Esophagus squamous epithelium (tissue), 5 donors: ENCODE measurements at places on chromosomes 5 and 9.
A peak's percentile ranks its signal among the peaks of the same experiment; 100 is the strongest.

DNA sequence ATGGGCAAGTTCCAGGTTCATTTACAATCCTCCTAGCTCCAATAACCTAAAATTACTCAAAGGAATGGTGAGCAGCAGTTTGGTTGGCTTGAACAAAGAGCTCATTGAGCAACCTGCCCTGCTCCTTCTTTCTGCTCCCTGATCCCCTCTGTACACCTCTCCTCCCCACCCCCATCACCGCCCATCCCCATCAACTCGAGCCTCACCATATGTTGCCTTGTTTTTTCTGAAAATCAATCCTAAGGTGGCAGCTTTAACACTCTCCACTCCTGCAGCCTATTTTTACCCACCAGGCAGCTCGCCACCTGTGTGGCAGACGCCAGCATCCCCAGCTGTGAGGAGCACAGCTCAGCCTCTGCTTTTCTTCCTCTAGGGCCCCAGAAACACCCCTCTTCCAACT, 533.4 kb upstream of the BRINP1 start:
- H3K4me1 ChIP-seq, result no peaks in the 10 kb centered on the region
- DNase-seq, result no peak
- no peaks in the 10 kb centered on the region for H3K27me3 ChIP-seq
- no peak overlapping the region for H3K4me3 ChIP-seq
- no peaks in the 10 kb centered on the region for H3K36me3 ChIP-seq

DNA sequence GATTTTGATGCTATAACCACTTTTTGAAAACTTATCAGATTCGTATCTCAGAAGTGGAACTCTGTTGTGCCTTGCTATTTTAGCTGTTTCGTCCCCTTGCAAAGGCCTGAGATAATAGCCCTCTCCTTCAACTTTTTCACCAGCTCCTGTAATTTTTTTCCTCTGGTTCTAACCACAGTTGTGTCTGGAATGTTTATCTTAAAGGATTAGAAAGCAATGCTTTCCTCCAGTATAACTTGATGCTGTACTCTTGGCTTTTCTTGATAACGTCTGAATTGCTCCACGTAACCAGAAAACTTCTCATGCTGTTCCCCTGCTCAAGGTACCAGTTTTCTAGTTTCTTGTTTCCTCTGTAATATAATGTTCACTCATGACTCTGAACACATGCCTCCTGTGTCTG, 209.4 kb downstream of the DTWD2 start:
- H3K36me3 ChIP-seq, result no peaks in the 10 kb centered on the region
- H3K4me3 ChIP-seq, result no peak overlapping the region
- H3K27me3 ChIP-seq, result no peaks in the 10 kb centered on the region
- DNase-seq, result no peak
- no peaks in the 10 kb centered on the region for H3K4me1 ChIP-seq
- no peak overlapping the region for H3K27ac ChIP-seq

DNA sequence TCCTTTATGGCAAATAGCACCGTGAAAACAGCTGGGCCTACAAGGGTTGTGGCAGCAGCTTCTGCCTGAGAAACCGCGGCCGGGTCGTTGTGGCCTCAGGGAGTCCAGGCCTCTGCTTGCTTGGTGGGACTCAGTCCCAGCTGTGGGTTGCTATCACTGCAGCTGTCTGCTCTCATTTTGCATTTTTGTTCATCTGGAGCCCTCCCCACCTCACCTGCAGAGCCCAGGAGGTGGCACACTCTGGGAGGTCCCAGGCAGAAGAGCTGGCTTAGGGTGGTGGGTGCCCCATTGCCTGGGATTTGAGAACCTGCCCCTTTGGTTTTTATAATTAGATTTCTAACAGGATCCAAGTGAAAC, 138.4 kb downstream of the GADD45G start:
- no peak overlapping the region for H3K4me3 ChIP-seq
- no peaks in the 10 kb centered on the region for H3K36me3 ChIP-seq
- no peak for DNase-seq
- no peak overlapping the region for H3K27ac ChIP-seq
- no peaks in the 10 kb centered on the region for H3K27me3 ChIP-seq

GRCh38 chr9:102237094-102237493, 498.6 kb upstream of the GRIN3A start:
- DNase-seq, result no peak
- no peaks in the 10 kb centered on the region for H3K4me1 ChIP-seq
- no peaks in the 10 kb centered on the region for H3K27me3 ChIP-seq
- H3K36me3 ChIP-seq, result no peaks in the 10 kb centered on the region
- no peak overlapping the region for H3K27ac ChIP-seq

GRCh38 chr5:123089914-123090660, 1.0 kb downstream of the PRDM6 start:
- H3K4me1 ChIP-seq, result peaks cover 29% of the 10 kb centered on the region
- H3K4me3 ChIP-seq, result peak overlapping the region; percentile 84
- no peaks in the 10 kb centered on the region for H3K36me3 ChIP-seq

DNA sequence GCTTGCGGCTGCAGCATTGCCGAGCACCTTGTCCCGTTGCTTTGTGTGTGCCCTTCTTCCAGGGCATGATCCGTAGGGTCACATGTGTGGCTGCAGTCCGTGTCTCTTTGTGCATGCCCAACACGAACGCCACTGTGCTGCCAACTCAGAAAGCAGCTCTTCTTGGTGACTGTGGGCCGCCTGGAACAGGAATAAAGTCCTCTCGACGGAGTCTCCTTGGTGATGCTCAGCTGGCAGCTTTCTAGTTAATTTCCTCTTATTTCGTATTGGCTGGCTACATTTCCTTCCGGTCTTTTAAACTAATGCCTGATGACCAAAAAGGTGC, 5.8 kb downstream of the EXOC3 start:
- no peaks in the 10 kb centered on the region for H3K27me3 ChIP-seq
- H3K27ac ChIP-seq, result peak overlapping the region; percentile 14
- DNase-seq, result no peak
- peaks cover 65% of the 10 kb centered on the region for H3K4me1 ChIP-seq
- peaks cover 19% of the 10 kb centered on the region for H3K36me3 ChIP-seq

- H3K36me3 ChIP-seq, result no peaks in the 10 kb centered on the region
- no peaks in the 10 kb centered on the region for H3K27me3 ChIP-seq
- peaks cover 5% of the 10 kb centered on the region for H3K4me1 ChIP-seq
These were observed 53.5 kb downstream of the RGS3 start for GRCh38 chr9:113516840-113517577.

GRCh38 chr5:68080282-68081050, 135.1 kb upstream of the PIK3R1 start:
- DNase-seq, result no peak
- no peak overlapping the region for H3K4me3 ChIP-seq
- H3K27me3 ChIP-seq, result no peaks in the 10 kb centered on the region
- H3K4me1 ChIP-seq, result no peaks in the 10 kb centered on the region
- H3K27ac ChIP-seq, result no peak overlapping the region

DNA sequence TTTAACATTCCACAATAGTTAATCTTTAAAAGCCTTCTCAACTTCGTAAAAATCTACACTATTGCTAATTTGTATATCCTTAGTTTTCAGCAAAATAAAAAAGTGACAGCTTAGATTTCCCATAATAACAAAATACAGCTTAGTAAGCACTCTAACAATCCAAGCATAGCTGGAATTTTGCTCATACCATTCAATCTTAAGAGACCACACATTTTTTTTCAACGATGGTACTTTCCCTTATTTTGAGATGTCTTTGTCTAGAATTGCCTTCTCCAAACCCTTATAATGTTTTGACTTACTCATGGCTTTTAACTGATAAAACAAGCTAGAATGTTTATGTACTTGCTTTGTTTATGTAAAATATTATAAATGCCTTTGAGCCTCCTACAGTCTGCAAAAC, 65.6 kb downstream of the HOMER1 start:
- H3K4me3 ChIP-seq, result no peak overlapping the region
- no peak overlapping the region for H3K27ac ChIP-seq
- H3K36me3 ChIP-seq, result no peaks in the 10 kb centered on the region
- no peak for DNase-seq

DNA sequence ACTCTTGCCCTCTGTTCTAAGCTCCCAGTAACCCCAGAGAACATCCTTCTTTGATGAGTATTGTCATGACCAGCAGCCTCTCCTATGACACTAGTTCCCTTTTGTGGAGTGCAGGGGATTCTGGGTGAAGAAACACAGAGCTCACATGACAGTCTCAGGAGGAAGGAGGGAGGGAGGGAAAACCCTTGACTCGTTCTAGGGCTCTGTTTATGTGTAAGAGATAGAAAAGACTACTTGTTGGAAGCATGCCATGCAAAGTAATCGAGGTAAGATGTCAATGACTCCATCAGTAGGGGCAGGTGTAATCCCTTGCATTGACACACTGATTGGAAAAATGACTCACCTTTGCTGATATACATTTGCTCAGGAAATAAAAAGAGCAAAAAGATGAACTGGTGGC, 190.2 kb upstream of the ELL2 start:
- no peaks in the 10 kb centered on the region for H3K27me3 ChIP-seq
- H3K4me1 ChIP-seq, result peaks cover 21% of the 10 kb centered on the region
- H3K27ac ChIP-seq, result peak overlapping the region; percentile 82
- no peak overlapping the region for H3K4me3 ChIP-seq
- DNase-seq, result no peak

- H3K27ac ChIP-seq, result no peak overlapping the region
- DNase-seq, result no peak
- peaks cover 37% of the 10 kb centered on the region for H3K36me3 ChIP-seq
- peak overlapping the region; percentile 63 for H3K4me3 ChIP-seq
These were observed 2.0 kb downstream of the AGPAT2 start for GRCh38 chr9:136685216-136685615.

GRCh38 chr9:123397975-123398374, 42.0 kb downstream of the CRB2 start:
- no peak overlapping the region for H3K4me3 ChIP-seq
- no peaks in the 10 kb centered on the region for H3K27me3 ChIP-seq
- no peak overlapping the region for H3K27ac ChIP-seq
- peaks cover 2% of the 10 kb centered on the region for H3K36me3 ChIP-seq
- H3K4me1 ChIP-seq, result no peaks in the 10 kb centered on the region
- DNase-seq, result no peak

GRCh38 chr9:126942399-126942798, 27.8 kb downstream of the RALGPS1 start:
- DNase-seq, result no peak
- no peaks in the 10 kb centered on the region for H3K4me1 ChIP-seq
- no peak overlapping the region for H3K27ac ChIP-seq
- H3K4me3 ChIP-seq, result no peak overlapping the region
- no peaks in the 10 kb centered on the region for H3K36me3 ChIP-seq
- no peaks in the 10 kb centered on the region for H3K27me3 ChIP-seq

- DNase-seq, result no peak
- H3K36me3 ChIP-seq, result no peaks in the 10 kb centered on the region
- no peak overlapping the region for H3K4me3 ChIP-seq
- peak overlapping the region; percentile 60 for H3K27ac ChIP-seq
- H3K27me3 ChIP-seq, result no peaks in the 10 kb centered on the region
- H3K4me1 ChIP-seq, result peaks cover 13% of the 10 kb centered on the region
These were observed 914 bp upstream of the CD72 start for GRCh38 chr9:35618854-35619799.

DNA sequence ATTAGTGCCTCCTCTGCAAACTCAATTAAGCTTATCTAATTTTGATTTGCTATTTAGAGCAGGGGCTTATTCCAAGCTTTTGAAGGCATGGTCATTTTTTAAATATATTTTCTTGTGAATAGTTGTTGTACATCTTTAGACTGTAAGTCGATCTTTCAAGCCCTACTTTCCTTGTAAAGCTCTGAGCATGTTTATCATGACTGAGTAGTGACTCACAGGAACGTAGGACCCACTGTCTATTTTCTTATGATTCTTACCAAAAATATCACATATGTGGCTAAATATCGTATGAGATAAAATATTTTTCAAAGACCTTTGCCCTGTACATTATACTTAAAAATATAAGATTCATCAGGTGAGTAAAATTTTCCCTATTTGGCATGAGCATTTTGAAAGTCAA, 440.4 kb upstream of the GRIN3A start:
- DNase-seq, result no peak
- H3K4me1 ChIP-seq, result no peaks in the 10 kb centered on the region
- H3K4me3 ChIP-seq, result no peak overlapping the region
- H3K27ac ChIP-seq, result no peak overlapping the region
- H3K27me3 ChIP-seq, result no peaks in the 10 kb centered on the region

- no peak for DNase-seq
- no peaks in the 10 kb centered on the region for H3K27me3 ChIP-seq
- no peak overlapping the region for H3K4me3 ChIP-seq
These were observed 15.4 kb upstream of the RANBP17 start for GRCh38 chr5:170846416-170846815.

GRCh38 chr9:25442526-25442925, 235.7 kb downstream of the TUSC1 start:
- H3K27ac ChIP-seq, result no peak overlapping the region
- no peak overlapping the region for H3K4me3 ChIP-seq
- no peaks in the 10 kb centered on the region for H3K27me3 ChIP-seq
- no peaks in the 10 kb centered on the region for H3K4me1 ChIP-seq
- no peak for DNase-seq

- H3K4me1 ChIP-seq, result no peaks in the 10 kb centered on the region
- H3K27me3 ChIP-seq, result no peaks in the 10 kb centered on the region
These were observed 252.7 kb upstream of the TARS1 start for GRCh38 chr5:33188089-33188488.

- H3K4me3 ChIP-seq, result no peak overlapping the region
- no peak for DNase-seq
- no peak overlapping the region for H3K27ac ChIP-seq
- peaks cover 17% of the 10 kb centered on the region for H3K4me1 ChIP-seq
- H3K27me3 ChIP-seq, result no peaks in the 10 kb centered on the region
- H3K36me3 ChIP-seq, result no peaks in the 10 kb centered on the region
These were observed 137.3 kb upstream of the KLF9 start for GRCh38 chr9:70551801-70552200.

GRCh38 chr5:6652025-6652424, 18.8 kb downstream of the SRD5A1 start:
- DNase-seq, result no peak
- H3K27ac ChIP-seq, result no peak overlapping the region
- no peak overlapping the region for H3K4me3 ChIP-seq
- H3K4me1 ChIP-seq, result no peaks in the 10 kb centered on the region

- no peak overlapping the region for H3K27ac ChIP-seq
- no peaks in the 10 kb centered on the region for H3K4me1 ChIP-seq
- DNase-seq, result no peak
- no peak overlapping the region for H3K4me3 ChIP-seq
These were observed 1797.8 kb upstream of the WWC1 start for GRCh38 chr5:166493612-166494011.

GRCh38 chr9:24832307-24832706, 286.6 kb upstream of the IZUMO3 start:
- no peaks in the 10 kb centered on the region for H3K4me1 ChIP-seq
- no peaks in the 10 kb centered on the region for H3K27me3 ChIP-seq
- no peaks in the 10 kb centered on the region for H3K36me3 ChIP-seq
- no peak overlapping the region for H3K27ac ChIP-seq

DNA sequence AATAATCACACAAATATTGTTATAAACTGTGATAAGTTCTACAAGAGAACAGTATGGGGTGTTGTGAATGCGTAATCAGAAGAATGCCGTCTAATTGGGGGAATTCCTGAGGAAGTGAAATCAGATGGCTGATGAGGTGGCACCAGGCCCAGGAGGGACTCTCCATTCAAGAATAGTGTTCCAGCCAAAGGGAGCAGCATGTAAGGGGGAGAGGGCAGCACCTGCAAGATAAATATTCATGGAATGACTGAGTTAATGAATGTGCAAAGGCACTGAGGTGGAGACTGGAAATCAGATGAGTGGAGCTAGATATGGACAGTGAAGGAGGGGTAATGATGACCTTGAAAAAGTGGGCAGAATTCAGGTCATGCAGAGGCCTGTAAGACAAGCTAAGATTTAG, 250.6 kb downstream of the ARRDC3 start:
- H3K36me3 ChIP-seq, result no peaks in the 10 kb centered on the region
- no peak for DNase-seq
- H3K4me1 ChIP-seq, result peaks cover 6% of the 10 kb centered on the region
- H3K27ac ChIP-seq, result no peak overlapping the region
